ENCODE measurements at places on chromosomes 12 and 14.
A peak's percentile ranks its signal among the peaks of the same experiment; 100 is the strongest.

- DNase-seq, result no peak
These were observed 7.6 kb downstream of the RNASE11 start for GRCh38 chr14:20580242-20580641.

GRCh38 chr14:71890541-71890940 lies 41.7 kb upstream of the RGS6 start:
- DNase-seq, result no peak

DNA sequence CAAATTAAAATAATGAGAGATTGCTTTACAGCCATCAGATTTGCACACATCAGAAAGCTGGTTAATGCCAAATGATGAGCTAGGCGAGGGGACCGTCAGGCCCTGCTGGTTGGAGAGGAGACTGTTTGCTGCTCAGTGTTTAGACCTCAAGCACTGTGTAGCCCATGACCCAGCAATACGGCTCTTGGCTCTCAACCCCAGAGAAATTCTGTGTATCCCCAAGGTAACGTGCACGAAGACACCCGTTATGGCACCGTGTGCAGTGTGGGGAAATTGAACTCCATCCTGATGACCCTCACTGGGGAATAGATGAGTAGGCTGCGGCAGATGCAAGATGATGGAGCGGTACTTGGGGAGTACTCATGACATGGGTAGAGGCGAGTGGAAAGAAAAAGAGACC lies 55.7 kb downstream of the EID3 start:
- DNase-seq, result no peak

GRCh38 chr12:73514672-73515071 lies 1023.0 kb upstream of the ATXN7L3B start:
- peak; percentile 32 for DNase-seq

- DNase-seq, result no peak
These were observed 11.3 kb downstream of the MED13L start for GRCh38 chr12:116266168-116266601.
